ENCODE measurements at places on chromosomes 11 and 22.
A peak's percentile ranks its signal among the peaks of the same experiment; 100 is the strongest.

GRCh38 chr11:116970485-116971292, 127.5 kb downstream of the SIK3 start:
- DNase-seq, result no peak

DNA sequence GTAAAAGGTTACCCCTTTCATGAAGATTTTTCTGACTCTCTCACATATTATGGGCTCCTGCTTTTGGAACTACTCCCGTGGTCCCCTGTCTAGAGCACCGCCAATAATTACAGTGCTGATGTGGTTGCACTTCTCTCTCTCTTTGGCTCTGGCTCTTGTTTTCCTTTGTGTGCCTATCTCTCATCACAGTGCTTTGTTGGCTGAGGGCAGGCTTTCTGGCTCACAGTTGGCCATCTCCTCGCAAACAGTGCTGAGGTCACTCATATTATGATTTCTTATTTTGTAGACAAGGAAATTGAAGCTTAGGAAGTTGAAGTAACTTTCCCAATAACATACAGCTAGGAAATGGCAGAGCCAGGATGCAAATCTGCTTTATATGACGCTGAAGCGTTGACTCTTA, 192.5 kb downstream of the DDX10 start:
- DNase-seq, result peak; percentile 82

DNA sequence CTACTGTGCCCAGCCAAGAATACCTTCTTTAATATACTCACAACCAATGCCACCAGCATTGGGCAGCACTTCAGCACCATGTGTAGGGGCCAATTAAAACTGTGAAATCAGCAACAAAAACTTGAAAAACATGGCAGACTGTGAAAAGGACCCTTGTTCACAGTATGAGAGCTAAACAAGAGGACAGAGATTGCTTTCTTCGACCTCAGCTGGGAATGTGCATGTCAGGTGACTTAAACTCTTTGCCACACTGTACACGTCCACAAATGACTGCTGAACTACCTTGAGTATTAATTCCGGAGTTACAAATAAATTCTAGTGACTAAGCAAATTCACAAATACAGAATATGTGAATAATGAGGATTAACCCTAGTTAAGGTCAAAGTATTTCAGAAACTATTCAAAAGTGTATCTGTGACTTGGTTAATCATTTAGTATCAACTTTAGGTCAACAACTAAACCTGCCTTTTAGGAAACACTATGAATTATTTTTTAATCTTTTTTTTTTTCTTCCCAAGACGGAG, 33.0 kb downstream of the DDX6 start:
- no peak for DNase-seq

- no peak for DNase-seq
Measured at GRCh38 chr22:27210111-27210730, 552.8 kb downstream of the MIAT start.

- no peak for DNase-seq
Measured at GRCh38 chr22:46491946-46492345, 45.5 kb downstream of the CELSR1 start.

- DNase-seq, result peak; percentile 15
Measured at GRCh38 chr11:18669219-18669596, 29.4 kb upstream of the TMEM86A start.

GRCh38 chr22:16965560-16965959, 42.5 kb downstream of the GAB4 start:
- DNase-seq, result no peak

GRCh38 chr22:46593211-46593681, 26.9 kb upstream of the GRAMD4 start:
- DNase-seq, result no peak

DNA sequence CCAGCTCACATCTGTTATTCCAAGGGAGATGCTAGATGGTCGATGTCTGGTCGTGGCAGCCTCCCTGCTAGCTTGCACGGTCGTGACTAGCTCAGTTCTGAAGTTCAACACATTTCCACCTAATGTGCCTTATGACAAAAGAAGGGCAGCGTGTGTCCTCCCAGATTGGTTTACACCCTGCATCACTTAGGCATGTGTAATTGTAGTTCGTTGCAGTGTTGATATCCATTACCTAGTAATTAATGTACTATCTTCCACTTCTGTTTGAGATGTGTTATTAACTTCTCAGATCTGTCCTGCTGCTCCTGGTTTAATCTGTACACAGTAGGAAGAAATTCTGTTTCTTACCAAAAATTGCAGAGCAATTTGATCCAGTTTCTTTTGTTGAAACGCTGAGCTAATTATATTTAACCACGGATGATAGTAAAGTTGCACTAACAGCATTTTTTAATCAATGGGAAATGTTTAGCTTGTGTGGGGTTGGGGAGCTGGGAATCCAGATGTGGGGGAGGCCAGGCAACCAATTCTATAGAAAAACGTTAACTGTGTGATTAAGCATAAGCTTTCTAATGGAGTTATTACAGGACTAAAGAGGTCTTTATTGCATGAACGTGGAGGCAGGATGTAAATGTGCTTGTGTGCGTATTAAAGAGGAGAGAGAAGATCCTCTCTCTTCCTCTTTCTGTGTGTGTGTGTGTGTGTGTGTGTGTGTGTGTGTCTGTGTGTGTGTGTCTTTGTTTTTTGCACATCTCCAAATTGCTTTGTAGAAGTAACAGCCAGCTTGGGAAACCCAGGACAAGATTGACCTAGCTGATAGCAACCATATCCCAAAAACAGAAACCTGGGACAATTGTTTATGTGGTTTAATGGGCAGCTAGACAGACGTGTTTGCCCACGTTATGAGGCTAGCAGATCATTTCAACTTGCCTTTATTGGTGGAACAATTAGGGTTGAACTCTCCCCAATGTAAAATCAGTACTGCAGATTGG, 145.7 kb upstream of the TTC12 start:
- DNase-seq, result no peak

DNA sequence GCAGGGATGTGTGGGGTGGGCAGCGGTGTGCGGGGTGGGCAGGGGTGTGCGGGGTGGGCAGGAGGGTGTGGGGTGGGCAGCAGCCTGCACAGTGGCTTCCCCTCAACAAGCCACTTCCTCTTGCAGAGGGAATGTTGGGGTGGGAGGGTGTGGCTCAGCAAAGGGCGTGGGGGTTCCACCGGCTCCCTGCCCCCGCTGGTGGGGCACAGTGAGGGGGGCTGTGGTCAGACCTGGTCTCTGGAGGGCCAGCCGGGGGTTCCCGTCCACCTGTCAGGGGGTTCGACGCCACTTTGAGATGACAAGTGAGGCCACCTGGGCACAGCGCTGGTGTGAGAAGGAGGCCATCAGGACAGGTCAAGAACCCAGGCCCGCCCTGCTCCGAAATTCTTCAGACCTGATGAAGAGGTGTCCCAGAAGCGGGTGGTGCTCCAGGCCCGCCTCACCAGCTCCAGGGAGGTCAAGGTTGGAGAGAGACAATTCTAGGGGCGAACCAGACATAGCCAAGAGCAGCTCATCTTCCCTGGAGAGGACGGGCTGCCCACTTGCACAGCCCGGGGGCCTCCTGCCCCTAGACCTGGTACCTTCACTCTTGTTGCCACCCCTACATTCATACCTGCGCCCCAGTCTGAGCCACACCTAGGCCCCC, 1.3 kb downstream of the C11orf21 start:
- no peak for DNase-seq

GRCh38 chr11:44964526-44965209, 14.0 kb upstream of the TP53I11 start:
- DNase-seq, result no peak

DNA sequence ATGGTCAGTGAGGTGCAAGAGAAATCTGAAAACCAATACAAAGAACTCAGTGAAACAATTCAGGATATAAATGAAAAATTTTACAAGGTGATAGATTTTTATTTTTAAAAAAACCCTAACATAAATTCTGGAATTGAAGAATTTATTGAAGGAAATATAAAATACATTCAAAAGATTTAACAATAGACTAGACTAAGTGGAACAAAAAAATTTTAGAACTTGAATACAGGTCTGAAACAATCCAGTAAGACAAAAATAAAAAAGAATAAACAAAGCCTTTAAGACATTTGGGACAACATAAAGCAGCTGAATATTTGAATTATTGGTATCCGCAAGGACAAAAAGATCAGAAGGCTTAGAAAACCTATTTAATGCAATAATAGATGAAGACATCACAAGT, 8.7 kb downstream of the SPA17 start:
- no peak for DNase-seq

- DNase-seq, result no peak
Measured at GRCh38 chr11:122976734-122977469, 4.7 kb downstream of the BSX start.

DNA sequence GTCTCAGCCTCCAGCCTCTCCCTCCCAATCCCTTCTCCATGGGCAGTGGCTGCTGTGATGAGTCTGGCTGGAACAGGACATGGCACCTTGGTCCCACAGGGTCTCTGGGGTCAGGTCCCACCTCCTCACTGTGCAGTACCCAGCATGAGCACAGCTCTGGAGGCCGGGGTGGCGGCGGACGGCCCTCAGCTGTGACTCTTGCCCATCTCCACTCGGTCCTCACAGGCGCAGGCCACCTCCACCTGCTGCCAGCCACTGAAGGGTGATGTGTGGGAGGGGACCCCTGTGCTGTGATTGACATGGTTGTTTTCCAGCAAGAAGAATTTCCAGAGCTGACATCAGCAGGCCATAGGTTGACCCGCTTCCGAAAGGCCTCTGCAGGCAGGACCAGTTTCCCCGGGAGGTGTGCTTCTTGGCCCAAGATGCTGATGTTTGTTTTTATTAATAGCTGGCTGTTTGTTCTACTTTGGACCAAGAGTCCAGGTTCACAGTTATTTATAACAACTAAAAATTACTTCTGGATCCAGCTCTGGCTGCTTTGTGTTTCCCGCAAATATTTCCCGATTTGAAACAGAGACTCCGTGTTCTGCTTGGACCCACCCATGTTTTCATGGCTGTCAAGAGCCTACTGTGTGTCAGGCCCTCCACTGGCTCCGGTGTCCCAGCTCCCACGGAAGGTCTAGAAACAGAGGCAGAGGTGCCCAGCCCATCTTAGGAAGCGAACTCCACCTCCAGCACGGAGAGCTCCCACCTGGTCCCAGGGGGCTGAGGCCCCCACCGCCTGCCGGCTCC, 45.7 kb downstream of the SCUBE1 start:
- no peak for DNase-seq

GRCh38 chr11:113315811-113316210, 1.4 kb downstream of the TTC12 start:
- no peak for DNase-seq

DNA sequence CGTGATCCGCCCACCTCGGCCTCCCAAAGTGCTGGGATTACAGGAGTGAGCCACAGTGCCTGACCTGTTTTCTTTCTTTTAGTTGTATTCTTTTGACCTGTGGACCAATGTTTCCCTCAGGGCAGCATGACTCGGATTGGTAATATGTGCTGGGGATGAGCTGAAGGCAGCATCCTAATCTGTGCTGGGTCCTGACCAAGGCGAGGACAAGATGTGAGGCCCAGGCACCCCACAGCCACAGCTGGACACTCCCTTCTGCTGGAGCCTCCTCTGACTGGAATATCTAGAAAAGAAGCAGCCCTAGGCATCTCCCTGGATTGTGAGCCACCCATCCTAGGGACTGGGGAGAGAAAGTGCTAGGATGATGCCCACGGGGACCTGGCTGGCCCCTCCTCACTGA, 105.4 kb downstream of the PDE2A start:
- peak; percentile 41 for DNase-seq

GRCh38 chr11:74956397-74957015, 7.4 kb downstream of the SPCS2 start:
- DNase-seq, result peak; percentile 9

DNA sequence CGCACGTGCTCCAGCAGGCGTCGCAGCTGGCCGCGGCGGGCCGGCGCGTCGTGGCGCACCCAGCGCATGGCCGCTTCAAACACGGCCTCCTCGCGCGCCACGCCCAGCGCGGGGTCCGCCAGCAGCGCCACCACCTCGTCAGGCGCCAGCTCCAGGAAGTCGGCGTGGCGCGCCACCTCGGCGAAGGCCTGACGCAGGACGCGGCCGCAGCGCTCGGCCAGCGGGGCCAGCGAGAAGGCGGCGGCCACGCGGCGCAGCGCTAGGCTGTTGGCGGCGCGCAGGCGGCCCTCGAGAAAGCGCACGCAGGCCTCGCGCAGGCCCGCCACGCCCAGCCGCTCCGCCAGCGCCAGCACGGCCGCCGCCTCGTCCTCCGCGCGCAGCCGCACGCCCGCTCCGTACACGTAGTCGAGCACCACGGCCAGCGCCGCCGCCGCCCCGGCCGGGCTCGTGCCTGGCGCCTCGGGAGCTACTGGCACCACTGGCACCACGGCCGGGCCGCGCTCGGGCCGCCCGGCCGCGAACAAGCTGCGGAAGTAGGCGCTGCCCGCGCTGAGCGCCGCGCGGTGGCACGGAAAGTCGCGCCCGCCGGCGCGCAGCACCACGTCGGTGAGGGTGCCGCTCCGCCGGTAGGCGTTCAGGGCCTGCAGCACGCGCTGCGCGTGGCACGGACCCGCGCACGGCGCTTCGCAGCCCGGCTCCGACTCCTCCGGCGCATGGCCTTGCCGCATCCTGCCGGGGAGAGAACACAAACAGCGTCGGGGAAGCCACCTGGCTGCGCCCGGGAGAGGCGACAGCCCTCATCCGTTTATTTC, 2.9 kb downstream of the KLHL35 start:
- peak; percentile 61 for DNase-seq

- no peak for DNase-seq
Measured at GRCh38 chr22:38628444-38628843, 27.7 kb downstream of the FAM227A start.

DNA sequence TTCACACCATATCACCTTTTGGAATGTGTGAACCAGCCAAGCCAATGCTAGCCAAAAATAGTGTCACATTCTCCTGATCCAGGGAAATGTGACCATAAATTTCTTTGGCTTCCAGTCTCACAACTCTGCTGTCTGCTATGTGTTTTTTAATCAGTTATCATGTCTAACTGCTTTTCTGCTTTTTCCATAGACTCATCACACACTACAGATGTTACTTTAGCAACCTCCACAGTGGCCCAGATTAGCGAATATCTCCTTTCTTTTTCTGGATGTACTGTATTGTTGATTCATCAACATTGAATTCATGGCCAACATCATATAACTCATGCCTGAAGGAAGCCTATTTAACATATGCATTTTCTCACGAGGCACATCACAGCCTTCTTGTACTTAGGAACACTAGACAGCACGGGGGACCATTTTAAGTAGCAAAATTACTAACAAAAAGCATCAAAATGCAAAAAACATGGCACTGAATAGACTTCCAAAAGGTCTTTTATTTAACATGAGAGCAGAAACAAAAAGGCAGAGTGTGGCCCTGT, 73.1 kb upstream of the POU2AF2 start:
- DNase-seq, result no peak

DNA sequence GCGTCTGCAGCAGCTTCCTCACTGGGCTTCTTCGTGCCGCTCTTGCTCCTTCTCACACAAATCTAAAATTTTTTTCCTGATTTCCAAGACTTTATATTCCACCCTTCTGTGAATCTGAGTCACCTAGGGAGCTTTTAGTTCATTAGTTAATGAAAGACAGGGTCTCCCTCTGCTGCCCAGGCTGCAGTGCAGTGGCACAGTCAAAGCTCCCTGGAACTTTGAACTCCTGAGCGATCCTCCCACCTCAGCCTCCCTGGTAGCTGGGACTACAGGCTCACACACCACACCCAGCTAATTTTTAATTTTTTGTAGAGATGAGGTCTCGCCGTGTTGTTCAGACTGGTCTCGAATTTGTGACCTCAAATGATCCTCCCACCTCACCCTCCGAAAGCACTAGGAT, 116.9 kb downstream of the ATXN10 start:
- no peak for DNase-seq

Data from cardiac fibroblast (primary cell).